ENCODE measurements at places on chromosomes 3 and 15. TPM values are rescaled to one million over a fixed set of nuclear protein-coding genes. Genes with fewer than 3 reads are reported as not detected.

GRCh38 chr3:188486126-188486525, 332.2 kb downstream of the LPP start:
- DNase-seq = no peak

ABHD10 gene
- 49.4 TPM for total RNA-seq

- DNase-seq = peak; percentile 51
Observed at GRCh38 chr3:134374791-134375581, 739 bp upstream of the AMOTL2 start.

NME9 gene
- total RNA-seq = 0.72 TPM

- DNase-seq = peak; percentile 16
Observed at GRCh38 chr3:88141458-88142083, 8.2 kb upstream of the C3orf38 start.

All from tongue (tissue), 3 donors.